ENCODE measurements at places on chromosomes 3 and 15.

DNA sequence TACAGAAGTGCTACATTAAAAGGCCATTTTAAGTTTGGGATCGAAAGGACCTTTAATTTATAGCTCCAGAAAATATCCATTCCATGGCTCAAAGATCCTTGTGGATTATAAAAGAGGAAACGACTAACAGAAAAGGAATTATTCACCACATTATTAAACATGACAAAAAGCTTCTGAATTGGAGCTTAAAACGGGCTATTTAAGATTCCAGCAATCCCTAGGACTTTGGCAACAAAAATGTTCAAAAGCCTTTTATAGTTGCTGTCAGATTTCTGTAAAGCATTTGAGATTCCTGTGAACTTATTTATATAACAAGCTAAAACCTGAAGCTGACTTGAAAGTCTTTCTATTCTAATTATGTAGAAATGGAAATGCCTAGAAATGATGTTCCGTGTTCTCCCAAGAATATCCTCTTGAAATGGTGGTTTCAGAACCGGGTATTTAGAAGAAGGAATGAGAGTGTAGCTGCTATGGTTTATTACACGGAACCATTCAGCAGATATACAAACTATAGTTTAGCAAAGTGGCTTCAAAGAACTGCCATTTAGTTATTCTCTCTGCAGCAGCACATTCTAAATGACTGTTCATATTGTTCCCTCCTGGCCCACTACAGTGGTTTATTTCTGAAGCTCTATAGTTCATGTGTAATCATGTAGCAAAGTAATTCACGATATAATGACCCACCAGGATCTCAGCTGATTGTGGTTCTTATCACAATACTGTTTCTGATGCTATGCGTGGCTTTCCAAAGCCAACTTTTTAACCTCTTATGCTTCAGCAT, 961.7 kb downstream of the FHIT start:
- DNase-seq = no peak

DNA sequence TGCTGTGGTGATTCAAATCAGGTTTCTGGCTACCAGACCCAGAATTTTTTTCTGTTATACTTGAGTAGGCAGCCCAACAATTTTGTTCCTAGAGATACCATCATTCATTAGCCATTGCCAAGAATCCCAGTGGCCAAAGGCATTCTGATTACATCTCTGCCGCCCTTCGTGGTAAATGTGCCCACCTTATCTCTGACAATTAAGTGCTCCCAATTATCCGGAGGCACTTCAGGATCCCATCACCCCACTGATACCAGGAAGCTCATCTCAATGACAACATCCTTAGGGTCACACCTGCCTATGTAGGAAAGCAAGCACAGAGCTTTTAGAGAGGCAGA, 43.2 kb upstream of the RPL35A start:
- DNase-seq = no peak

DNA sequence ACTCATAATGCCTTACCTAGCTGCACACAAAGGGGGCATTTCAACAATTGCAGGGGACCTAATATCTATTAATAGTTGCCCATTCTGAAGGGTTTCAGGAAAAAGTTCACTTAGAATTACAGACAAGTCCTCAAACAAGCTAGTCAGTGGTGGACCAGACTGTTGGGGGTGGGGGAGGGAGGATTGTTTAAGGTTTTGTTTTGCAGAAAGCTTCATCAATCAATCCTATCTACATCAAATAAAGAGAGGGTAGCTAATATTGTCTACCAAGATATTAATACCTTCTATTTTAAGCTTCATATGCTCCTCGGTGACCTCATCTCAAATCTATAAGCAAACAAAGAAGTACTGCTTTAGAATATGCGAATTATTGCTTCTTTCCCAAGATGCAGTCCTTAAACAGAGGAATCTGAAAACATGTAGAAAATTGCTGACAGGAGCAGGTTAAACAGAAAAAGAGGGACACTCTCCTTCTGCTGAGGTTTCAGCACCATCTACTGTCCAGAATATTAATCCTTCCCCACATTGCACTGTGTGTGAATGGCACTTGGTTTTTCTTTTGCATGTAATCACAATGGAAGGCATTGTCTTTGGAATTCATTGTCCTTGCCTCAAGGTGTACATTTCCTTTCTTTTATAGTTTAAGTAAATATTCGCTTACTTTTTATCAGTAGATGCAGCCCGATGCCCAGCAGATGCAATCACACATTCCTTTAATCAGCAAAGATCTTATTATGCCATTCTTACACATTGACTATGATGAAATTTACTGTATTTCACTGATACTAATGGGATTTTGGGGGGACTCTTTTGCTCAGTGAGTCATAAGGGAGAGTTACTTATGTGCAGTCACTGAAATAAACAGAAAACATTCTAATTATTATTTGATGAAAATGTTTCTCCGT, 94.7 kb downstream of the IL5RA start:
- no peak for DNase-seq

DNA sequence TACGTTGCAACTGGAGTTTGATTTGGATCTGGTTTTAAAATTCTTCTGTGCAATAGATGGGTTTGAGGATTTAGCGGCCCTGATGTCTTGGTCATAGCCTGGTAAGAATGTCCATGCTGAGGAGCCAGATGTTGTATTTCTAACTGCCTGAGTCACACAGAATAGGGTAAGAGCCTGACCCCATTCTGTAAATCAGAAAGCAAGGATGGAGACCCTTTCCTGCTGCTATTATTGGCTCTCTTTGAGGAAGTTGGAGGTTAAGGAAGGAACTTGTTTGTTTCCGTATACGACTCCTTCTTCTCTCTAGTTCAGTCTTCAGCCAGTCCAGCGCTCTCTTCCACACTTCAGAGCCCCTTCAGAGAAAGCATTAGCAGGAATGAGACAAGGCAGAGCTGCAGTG, 65.1 kb downstream of the HCN4 start:
- DNase-seq = no peak

- no peak for DNase-seq
These were observed 41.8 kb upstream of the GAP43 start for GRCh38 chr3:115581362-115582135.
